AG04449 (cell line): ENCODE measurements at places on chromosomes 1 and 21.

DNA sequence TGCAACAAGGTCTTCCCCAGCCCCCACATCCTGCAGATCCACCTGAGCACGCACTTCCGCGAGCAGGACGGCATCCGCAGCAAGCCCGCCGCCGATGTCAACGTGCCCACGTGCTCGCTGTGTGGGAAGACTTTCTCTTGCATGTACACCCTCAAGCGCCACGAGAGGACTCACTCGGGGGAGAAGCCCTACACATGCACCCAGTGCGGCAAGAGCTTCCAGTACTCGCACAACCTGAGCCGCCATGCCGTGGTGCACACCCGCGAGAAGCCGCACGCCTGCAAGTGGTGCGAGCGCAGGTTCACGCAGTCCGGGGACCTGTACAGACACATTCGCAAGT lies 3.8 kb downstream of the ZBTB18 start:
- no peak for DNase-seq

DNA sequence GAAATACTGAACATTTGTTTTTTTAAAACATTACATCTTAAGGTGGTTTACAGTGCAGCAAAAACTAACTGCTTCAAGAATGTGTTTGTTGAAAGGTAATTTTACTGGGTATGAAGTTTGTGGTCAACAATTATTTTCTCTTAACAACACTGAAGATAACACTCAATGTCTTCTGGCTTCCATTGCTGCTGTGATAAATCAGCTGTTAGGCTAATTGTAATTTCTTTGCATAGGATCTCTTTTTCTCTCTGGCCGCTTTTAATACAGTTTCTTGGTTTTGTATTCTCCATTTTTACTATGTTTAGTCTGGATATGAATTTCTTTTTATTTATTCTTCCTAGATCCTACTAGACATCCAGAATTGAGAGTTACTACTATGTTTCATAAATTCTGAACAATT lies 44.9 kb downstream of the DOCK7 start:
- DNase-seq = no peak

- no peak for DNase-seq
Measured at GRCh38 chr1:229068270-229068987, 202.5 kb upstream of the RAB4A start.

- no peak for DNase-seq
Measured at GRCh38 chr1:232533328-232533727, 96.6 kb downstream of the SIPA1L2 start.

DNA sequence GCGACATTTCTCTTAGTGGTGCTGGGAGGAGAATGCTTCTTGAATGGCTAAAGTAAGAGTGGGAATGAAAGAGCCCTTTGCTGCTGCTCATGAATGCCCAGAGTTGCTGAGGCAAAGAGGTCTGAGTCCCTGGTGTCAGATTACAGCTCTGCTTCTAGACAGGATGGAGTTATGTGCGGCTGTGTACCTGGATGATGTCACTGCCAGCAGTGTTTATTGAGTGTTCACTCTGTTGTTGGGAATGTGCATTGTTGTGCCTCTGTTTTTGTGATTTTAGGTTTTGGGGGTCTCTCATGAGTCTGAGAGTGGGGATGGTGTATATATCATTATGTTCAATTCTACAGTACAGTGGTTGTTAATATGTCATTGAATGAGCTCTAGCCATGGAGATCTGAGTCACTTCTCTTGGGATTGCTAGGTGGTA lies 2.7 kb downstream of the CDC14A start:
- DNase-seq = no peak

- DNase-seq = no peak
Measured at GRCh38 chr1:107622535-107622934, 342.4 kb downstream of the VAV3 start.
